Activated CD4-positive, alpha-beta memory T cell treated with anti-CD3 and anti-CD28 coated beads for 36 hours (primary cell): ENCODE measurements at places on chromosomes 1 and 21. TPM values are rescaled to one million over a fixed set of nuclear protein-coding genes. Genes with fewer than 3 reads are reported as not detected.

CYP4B1 gene
- total RNA-seq: not detected

TMEM51 gene
- not detected for total RNA-seq

ADORA1 gene
- not detected for total RNA-seq

GUCA2B gene
- total RNA-seq: not detected

PLEKHO1 gene
- 31.8 TPM for total RNA-seq

- H3K4me1 ChIP-seq: no peaks in the 10 kb centered on the region
- H3K27ac ChIP-seq: no peak overlapping the region
- no peak overlapping the region for H3K4me3 ChIP-seq
- H3K36me3 ChIP-seq: no peaks in the 10 kb centered on the region
- H3K27me3 ChIP-seq: no peaks in the 10 kb centered on the region
Observed at GRCh38 chr1:82318921-82319320, 518.2 kb downstream of the ADGRL2 start.

GRCh38 chr1:23394181-23394580 is 24.5 kb upstream of the ZNF436 start:
- no peaks in the 10 kb centered on the region for H3K27me3 ChIP-seq
- H3K4me1 ChIP-seq: peaks cover 3% of the 10 kb centered on the region
- peaks cover 3% of the 10 kb centered on the region for H3K36me3 ChIP-seq
- no peak overlapping the region for H3K27ac ChIP-seq
- DNase-seq: no peak

DNA sequence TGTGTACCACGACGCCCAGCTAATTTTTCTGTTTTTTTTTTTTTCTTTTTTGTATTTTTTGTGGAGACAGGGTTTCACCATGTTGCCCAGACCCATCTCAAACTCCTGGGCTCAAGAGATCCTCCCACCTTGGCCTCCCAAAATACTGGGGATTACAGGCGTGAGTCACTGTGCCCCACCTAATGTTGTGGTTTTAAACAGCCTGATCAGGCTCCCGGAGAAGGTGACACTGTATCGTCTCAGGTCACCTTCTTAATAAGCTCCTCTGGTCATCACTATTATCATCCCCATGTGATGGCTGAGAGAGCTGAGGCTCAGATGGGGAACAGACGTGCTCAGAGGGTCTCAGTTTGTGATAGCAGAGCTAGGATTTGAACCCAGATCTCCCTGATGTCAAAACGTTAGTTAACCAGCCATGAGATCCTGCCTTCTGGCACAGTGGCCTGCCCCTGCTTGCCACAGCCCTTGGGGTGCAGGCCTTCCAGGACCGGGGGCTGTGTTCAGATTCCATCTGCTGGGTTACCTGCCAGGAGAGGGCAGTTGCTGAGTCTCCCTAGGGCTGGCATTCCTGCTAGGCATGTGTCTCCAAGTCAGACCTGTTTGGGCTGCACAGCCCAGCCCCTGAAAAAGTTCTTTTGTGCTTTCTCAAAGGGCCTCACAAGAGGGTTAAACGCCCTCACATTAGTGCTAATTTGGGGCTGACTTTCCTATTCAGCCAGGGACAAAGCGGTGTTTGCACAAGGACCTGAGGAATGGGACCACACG is 32.7 kb upstream of the GRHL3 start:
- no peak overlapping the region for H3K4me3 ChIP-seq
- no peak overlapping the region for H3K27ac ChIP-seq
- DNase-seq: no peak
- H3K27me3 ChIP-seq: no peaks in the 10 kb centered on the region
- no peaks in the 10 kb centered on the region for H3K4me1 ChIP-seq

GRCh38 chr1:60388092-60388987 is 314.8 kb upstream of the C1orf87 start:
- peaks cover 2% of the 10 kb centered on the region for H3K27me3 ChIP-seq
- H3K27ac ChIP-seq: no peak overlapping the region
- DNase-seq: no peak
- H3K36me3 ChIP-seq: no peaks in the 10 kb centered on the region
- H3K4me3 ChIP-seq: no peak overlapping the region
- no peaks in the 10 kb centered on the region for H3K4me1 ChIP-seq

DNA sequence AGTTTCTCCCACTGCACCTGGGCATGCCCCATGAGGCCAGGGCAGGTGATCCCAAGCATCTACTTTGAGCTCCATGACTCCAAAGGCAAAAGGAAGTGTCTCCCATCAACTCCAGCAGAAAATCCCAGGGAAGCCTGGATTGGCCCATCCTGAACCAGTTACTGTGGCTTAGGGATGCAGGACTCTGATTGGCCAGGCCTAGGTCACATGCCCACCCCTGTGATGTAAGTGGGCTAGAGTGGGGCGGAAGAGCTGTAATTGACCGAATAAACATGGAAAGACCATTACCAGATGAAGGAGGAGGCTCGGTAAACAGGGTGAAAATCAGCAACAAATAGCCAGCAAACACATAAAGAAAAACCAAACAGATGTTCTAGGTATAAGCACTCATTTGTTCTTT is 45.2 kb downstream of the MATN1 start:
- no peak overlapping the region for H3K4me3 ChIP-seq
- DNase-seq: no peak
- no peaks in the 10 kb centered on the region for H3K36me3 ChIP-seq
- H3K4me1 ChIP-seq: no peaks in the 10 kb centered on the region
- no peak overlapping the region for H3K27ac ChIP-seq

DNA sequence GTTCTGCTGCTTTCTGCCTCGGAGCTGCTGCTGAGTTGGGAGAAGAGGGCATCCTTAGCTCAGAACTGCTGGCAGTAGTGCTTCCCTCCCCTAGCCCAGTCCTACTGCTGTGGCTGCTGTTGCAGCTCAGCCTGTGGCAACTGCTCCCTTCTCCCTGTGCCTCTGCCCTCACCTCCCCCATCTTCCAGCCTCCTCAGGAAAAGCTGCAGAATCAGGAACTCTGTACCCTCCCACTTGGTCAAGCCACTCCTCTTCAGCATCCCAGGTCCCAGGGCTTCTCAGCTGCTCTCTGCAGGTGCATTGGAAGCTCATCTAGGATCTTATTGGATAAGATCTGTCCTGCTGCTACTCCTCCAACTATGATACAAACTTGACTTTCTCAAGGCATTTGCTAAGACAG is 316.7 kb downstream of the BRINP2 start:
- H3K27me3 ChIP-seq: no peaks in the 10 kb centered on the region
- H3K4me1 ChIP-seq: no peaks in the 10 kb centered on the region
- H3K4me3 ChIP-seq: no peak overlapping the region
- no peaks in the 10 kb centered on the region for H3K36me3 ChIP-seq
- H3K27ac ChIP-seq: no peak overlapping the region

DNA sequence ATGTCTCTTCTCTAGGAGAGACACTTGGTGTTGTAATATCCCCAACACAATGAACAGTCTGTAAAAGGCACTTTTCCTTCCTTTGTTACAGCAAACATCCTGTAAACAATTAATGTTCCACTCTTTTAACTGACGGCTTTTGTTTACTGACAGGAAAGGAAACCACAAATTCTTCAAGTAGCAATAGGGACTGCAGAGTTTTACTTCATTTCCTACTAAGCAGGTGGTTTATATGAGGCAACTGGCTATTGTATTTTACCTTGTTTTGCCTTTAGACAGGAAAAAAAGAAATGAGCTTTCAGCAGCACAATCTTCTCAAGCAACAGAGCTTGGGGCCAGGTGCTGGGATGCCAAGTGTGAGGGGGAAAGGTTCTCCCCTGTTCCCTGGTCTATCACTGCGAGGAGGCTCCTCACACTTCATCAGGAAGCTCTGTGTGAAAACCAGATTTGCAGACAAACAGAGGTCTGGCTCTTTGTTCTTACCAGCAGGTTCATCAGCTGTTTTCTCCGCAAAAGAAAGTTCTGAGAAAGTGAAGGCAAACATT is 51.2 kb downstream of the SIPA1L2 start:
- peaks cover 53% of the 10 kb centered on the region for H3K4me1 ChIP-seq
- no peaks in the 10 kb centered on the region for H3K27me3 ChIP-seq
- peak overlapping the region; percentile 42 for H3K4me3 ChIP-seq
- H3K36me3 ChIP-seq: no peaks in the 10 kb centered on the region

DNA sequence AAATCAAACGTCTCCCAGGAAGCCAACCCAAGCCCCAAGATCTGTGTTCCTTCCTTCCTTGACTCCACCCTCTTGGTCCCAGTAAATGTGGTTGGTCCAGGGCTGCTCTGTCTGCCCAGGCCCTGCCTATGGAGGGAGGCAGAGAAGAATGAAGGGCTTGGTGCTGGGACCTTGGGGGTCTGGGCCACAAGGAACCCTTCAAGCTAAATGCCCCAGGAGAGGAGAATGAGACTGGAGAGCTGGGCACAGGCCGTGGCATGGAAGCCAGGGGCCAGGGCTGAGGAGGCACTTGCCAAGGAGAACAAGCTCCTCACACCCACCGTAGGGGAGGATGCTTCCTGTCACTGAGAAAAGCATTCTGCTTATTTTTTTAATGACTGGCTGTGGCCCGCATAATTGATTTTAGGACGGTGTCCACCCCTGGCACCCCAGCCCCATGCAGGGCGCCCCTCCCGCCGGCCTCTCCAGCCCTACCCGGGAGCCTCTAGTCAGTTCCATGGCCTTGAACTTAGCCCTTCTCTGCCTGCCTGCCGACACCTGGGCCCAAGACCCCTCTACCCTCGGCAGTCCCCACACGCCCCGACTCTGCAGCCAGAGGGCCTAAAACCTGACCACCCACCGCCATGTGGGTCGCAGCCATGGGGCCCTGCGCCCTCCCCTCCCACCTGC is 889 bp downstream of the CLEC20A start:
- no peaks in the 10 kb centered on the region for H3K4me1 ChIP-seq
- H3K4me3 ChIP-seq: no peak overlapping the region
- H3K27me3 ChIP-seq: no peaks in the 10 kb centered on the region
- H3K27ac ChIP-seq: no peak overlapping the region
- DNase-seq: no peak

GRCh38 chr21:42581993-42582786 is 68.5 kb downstream of the SLC37A1 start:
- H3K27ac ChIP-seq: no peak overlapping the region
- H3K4me3 ChIP-seq: no peak overlapping the region
- no peaks in the 10 kb centered on the region for H3K27me3 ChIP-seq
- DNase-seq: no peak
- no peaks in the 10 kb centered on the region for H3K4me1 ChIP-seq
